ENCODE measurements at places on chromosomes 2 and 18. TPM values are rescaled to one million over a fixed set of nuclear protein-coding genes. Genes with fewer than 3 reads are reported as not detected.

RND3 gene
- total RNA-seq: 25.5 TPM

HRH4 gene
- total RNA-seq: not detected

WNT6 gene
- total RNA-seq: not detected

MPP4 gene
- 1.5 TPM for total RNA-seq

FER1L5 gene
- total RNA-seq: not detected

MAP3K19 gene
- not detected for total RNA-seq

FNDC4 gene
- total RNA-seq: 10.0 TPM

DUSP2 gene
- total RNA-seq: 0.76 TPM

SALL3 gene
- not detected for total RNA-seq

FHOD3 gene
- total RNA-seq: under 0.01 TPM

ERFE gene
- 0.13 TPM for total RNA-seq

CTNNA2 gene
- total RNA-seq: not detected

XIRP2 gene
- total RNA-seq: not detected

DOK6 gene
- 2.3 TPM for total RNA-seq

ASXL3 gene
- 0.76 TPM for total RNA-seq

SOCS6 gene
- total RNA-seq: 28.7 TPM

APCDD1 gene
- total RNA-seq: not detected

DIPK1C gene
- not detected for total RNA-seq

NPHP1 gene
- total RNA-seq: 1.5 TPM

TBC1D8 gene
- 62.4 TPM for total RNA-seq

TLX2 gene
- not detected for total RNA-seq

KCNE4 gene
- under 0.01 TPM for total RNA-seq

COL6A3 gene
- 6.6 TPM for total RNA-seq

IL18RAP gene
- total RNA-seq: not detected

SETBP1 gene
- total RNA-seq: 6.4 TPM

MALL gene
- total RNA-seq: 64.3 TPM

ANKRD30BL gene
- total RNA-seq: not detected

GATA6 gene
- 0.51 TPM for total RNA-seq

FAM98A gene
- total RNA-seq: 16.0 TPM

RTP5 gene
- total RNA-seq: not detected

GAREM1 gene
- 0.25 TPM for total RNA-seq

MARCHF4 gene
- total RNA-seq: 0.13 TPM

IL1R1 gene
- 7.2 TPM for total RNA-seq

Measured in dermis microvascular lymphatic vessel endothelial cell (primary cell).